ENCODE measurements at places on chromosomes 6 and 20.

DNA sequence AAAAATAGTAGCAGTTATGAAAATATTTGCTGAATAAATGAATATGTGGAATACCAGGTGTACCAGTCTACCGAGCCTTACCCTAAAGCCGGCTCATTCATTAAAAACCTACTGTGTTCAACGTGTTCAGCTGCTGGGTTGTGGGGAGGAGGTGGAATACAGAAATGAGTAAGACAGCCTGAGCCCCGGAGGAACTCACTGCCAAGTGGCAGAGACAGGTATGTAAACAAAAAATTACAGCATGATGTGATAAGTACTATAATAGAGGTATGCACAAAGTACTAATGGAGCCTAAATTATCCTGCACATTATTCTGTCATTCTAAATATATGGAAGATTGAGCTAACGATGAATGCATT lies 6.8 kb upstream of the ADTRP start:
- DNase-seq: no peak

DNA sequence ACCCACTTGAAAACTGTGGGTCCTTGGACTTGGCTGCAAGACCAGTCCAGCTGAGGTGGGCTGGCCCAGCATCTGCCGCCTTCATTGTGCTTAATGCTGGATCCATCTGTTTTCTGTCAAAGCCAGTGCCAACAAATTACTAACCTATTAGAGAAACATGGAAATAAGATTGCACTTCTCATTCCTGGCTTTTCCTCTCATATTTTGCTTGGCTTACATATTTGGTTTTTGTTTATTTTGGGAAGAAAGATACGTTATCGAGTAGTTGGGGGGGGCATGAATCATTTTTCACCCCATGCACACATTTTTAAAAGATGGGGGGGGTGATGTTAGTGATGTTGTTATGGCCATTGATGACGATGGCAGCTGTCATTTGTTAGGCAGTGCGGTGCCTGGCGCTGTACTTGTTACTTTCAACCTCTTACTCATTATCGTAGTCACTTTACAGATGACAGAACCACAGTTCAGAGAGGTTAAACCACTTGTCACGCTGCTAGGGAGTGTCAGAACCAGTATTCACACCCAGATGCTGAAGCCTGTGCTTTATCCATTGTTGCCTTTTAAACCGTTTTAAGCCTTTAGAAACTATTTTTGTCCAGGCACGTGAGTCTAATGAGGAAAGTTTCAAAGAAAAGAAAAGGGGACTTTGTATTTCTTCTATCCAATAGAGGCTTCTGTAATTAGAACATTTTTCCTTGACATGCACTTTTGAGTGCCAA lies 180.0 kb downstream of the TMEM242 start:
- no peak for DNase-seq

GRCh38 chr6:53492860-53493634 lies 51.9 kb downstream of the GCLC start:
- DNase-seq: no peak

- DNase-seq: no peak
These were observed 20.5 kb downstream of the BPIFA2 start for GRCh38 chr20:33188421-33188820.

DNA sequence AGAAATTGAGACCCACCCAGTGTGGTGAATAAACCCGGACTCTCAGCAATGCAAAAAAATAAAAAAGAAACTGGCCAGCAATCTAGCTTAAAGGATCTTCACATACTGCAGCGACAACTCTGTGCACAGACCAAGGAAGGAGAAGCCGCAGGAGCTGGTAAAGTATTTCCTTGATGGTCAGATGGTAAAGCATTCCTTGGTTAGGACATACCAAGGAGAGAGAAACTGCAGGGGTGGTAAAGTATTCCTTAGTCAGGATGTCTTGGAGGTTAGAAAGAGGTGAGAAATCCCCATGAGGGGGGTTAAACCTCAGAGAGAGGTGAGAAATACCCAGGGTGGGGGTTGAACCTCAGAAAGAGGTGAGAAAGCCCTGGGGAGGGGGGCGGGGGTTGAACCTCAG lies 86.8 kb downstream of the PLG start:
- DNase-seq: no peak

DNA sequence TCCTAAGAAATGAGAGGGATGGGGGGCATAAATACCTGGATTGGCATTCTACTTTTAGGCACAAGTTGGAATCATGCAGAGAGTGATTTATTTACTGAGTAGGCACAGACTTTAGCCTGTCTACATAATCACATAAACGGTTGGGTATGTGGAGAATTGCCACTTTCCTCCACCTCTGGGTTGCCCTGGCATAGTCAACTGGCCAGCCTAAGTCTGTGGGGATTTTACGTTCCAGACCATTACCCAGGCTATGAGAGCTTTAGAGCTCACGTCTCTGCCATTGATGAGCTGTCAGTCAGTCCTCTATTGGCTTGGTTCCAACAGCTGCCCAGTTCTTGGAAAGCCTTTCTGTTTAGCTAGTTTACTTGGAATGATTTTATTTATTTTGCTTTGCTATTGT lies 5.0 kb upstream of the BHLHE23 start:
- DNase-seq: no peak

- DNase-seq: no peak
These were observed 12.2 kb downstream of the GABRR2 start for GRCh38 chr6:89302936-89303335.

DNA sequence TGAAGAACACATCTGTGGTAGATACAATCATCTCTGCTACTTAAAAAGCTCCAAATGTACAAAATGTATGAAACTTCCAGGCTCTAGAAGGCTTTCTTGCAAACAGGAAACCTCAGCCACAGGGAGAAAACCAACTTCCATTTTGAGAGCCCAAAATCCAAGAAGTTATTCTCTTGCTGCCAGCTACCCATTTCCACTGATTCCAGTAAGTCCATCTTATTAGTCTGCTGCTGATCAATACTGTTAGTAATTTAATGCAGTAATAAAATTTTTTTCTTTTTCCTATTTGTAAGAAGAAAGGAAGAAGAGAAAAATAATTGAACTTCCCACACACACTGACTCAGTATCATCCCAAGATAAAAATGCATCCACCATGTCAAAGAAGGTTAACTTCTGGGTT lies 169.5 kb downstream of the TASP1 start:
- DNase-seq: no peak

GRCh38 chr6:143589162-143589561 lies 77.6 kb upstream of the FUCA2 start:
- no peak for DNase-seq

DNA sequence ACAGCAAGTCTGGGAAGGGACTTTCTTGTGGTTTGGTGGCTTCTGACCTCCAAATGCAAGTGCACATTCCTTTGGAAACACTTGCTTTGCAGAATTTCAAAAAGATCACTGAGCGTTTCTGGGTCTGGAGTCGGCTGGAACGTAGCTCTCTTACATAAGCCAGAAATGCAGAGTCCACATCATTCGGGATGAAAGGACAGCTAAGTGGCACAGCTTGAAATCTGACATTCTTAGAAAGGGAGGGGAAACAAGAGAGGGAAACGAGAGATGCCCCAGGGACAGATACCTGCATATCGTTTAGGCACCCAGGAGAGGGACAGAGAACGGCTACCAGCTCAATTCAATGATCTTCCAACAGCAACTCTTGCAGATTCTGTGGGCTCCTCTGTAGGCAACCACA lies 118.7 kb downstream of the NFATC2 start:
- no peak for DNase-seq

DNA sequence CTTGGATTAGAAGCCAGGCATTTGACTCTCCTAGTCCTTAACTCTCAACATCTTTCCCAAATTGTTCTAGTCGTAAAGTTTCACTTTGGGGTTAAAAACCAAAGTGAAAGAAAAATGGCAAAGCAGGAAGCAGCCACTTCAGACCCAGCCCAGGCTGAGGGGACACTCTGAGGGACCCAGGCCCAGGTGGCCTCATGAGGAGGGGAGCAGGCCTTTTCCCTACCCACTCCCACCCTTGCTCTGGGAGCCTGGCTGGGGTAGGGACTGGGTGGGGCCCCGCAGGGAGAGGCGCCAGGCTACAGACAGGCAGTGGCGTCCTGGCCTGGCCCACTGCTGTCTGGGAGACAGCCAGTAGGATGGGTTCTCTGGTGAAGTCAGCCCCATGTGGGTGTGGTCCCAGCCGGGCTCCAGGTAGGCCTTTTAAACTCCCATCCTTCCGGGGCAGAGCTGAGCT lies 68.7 kb upstream of the MYL9 start:
- peak; percentile 62 for DNase-seq

GRCh38 chr20:32473231-32474008 lies 111.7 kb downstream of the NOL4L start:
- DNase-seq: no peak

- no peak for DNase-seq
These were observed 76.3 kb downstream of the FARS2 start for GRCh38 chr6:5337573-5337972.

DNA sequence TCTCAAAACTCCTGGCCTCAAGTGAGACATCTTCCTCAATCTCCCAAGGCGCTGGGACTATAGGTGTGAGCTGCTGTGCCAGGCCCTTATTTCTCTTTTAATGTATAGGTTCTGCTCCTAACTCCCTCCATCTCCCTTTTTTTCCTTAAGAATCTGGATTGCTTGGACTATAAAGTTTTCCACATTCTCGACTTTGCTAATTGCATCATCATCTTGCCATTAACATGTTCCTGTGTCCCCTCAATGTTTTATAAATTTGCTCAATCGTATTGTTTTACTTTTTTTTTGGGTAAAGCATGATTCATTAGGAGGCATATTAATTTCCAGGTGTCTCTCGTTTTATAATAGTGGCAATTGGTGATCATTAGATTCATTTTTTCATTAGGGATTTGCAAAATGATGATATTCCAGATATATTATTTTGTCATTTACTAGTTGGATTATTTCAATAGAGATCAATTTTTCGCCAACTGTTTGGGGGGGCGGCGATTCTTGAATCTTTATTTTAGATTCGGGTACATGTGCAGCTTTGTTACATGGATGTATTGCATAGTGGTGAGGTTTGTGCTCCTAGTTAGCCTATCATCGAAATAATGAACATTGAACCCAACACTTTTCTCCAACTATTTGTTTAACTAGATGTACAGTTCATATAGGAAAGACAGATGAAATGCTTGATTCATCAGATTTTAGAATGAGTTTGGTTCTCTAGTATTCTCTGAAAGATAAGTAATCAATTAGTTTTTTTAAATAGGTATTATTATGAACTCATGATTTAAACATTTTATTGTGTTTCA lies 68.7 kb downstream of the CBFA2T2 start:
- no peak for DNase-seq

- no peak for DNase-seq
These were observed 393.7 kb downstream of the UTRN start for GRCh38 chr6:144678844-144679243.

DNA sequence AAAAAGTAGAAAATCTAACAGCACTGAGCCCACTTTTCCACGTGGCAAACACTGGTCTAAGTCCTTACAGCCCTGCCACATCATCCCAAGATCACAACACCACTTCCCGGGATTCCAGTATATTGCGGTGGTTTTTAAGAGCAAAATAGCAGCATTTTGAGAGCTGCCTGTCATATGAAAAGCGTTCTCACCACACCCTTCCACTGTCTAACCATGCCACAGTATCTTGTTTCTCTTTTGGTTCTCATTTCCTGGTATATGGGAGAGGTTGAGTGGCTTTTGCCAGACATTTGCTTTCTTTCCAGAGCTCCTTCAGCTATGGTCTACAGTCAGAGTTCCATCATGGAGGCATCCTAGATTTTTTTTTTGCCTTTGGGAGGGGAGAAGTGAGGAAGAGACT lies 243.0 kb downstream of the TSHZ2 start:
- DNase-seq: no peak

DNA sequence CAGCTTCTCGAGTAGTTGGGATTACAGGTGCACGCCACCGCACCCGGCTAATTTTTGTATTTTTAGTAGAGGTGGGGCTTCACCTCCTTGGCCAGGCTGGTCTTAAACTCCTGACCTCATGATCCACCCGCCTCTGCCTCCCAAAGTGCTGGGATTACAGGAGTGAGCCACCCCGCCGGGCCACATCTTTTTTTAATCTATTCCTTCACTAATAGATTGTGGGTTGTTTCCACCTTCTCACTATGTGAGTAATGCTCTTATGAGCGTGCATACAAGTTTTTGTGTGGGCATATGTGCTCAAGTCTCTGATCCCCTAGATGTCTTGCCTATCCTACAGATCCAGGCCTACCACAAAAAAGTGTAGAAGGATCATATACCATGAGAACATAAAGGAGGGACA lies 30.7 kb downstream of the CARMIL1 start:
- no peak for DNase-seq

DNA sequence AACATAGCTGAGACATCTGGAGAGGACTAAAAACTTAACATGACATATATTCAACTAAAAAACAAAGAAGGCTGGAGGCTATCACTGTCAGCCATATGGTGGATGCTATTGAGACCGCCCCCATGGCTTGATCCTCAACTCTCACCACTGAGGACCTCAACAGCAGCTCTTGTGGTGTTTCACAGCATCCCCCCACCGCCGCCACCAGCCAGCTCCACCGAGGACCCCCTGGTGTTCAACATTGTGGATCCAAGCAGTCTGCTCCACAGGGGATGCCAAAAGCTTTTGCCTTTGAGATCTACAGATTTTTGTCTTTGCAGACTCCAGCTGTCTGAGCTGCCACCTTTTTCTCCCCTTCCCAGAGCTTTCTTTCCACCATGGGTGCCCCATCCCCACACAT lies 64.6 kb downstream of the NUS1 start:
- no peak for DNase-seq

GRCh38 chr20:47727170-47727880 lies 58.0 kb downstream of the SULF2 start:
- no peak for DNase-seq

DNA sequence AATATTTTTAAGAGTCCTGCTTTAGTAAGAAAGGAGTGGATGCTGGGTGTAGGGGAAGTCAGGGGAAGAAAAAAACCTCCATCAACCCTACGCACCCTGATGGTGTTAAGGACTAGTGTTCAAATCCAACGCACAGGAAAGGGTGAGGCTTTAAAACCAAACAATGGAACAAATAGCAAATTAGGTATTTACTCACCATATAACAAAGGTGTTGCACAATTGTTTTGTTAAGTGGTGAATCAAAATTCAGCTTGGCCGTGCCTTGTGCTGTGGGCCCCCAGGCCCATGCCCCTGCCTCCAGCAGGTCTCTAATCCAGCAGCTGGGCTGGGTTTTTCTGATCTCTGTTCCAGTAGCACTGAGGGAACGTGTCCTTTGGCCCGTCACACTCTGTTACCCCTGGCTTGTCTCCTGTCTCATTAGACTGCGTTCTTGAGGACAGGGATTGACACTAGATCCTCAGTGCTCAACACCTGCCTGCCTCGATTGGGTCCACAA lies 11.8 kb downstream of the FAM83D start:
- no peak for DNase-seq

- DNase-seq: no peak
These were observed 370.3 kb downstream of the CD109 start for GRCh38 chr6:74066168-74066871.

DNA sequence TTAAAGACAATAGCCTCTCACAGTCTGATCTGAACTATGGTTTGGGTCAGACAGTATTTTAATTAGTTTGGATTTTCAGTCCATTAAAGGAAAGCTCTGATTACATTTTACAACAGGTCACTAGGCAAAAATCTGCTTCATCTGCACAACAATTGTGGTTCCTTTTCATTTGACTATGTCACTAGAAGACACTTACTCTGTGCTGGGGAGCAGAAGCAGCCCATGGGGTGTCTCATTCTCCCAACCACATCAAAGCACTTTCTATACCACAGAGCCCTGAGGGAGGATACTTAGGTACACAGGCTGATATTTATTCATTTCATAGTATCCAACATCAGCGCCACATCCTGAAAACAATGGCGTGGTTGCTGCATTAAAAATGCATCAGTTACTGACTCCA lies 36.6 kb upstream of the HDAC2 start:
- no peak for DNase-seq
